ENCODE measurements at places on chromosomes 12 and 14.

DNA sequence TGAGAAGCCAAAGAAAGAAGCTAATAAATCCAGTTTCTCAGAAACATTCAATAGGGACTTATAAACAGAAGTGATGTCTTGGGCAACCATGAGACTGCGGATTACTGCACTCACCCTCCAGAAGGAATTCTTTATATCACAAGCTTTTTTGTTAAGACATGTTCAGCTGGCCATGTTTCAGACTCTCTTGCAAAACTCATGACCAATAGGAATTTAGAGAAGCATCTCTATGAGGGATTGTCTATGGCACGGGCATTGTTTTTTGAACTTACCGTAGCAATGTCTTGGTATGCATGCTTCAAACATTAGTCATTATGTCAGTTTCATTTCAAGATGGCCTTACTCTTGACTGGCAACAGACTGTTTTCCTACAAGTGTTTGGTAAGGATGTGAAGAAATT is 15.5 kb upstream of the ZNF268 start:
- no peak for DNase-seq

- DNase-seq, result no peak
Measured at GRCh38 chr14:78319887-78320635, 149.9 kb downstream of the NRXN3 start.

DNA sequence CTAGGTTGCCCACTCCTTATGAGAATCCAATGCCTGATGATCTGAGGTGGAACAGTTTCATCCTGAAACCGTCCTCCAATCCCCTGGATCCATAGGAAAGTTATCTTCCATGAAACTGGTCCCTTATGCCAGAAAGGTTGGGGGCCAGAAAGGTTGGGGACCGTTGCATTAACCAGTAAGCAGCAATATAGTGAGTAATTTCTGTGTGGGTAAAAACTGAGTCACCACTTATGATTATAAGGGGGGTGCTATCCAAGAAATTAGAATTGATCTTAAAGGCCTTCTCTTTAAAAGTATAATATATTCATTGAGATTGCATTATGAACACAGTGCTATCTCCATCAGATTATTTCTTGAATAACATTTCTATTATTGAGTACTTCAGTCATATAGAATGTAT is 97.2 kb downstream of the PCNX1 start:
- no peak for DNase-seq

DNA sequence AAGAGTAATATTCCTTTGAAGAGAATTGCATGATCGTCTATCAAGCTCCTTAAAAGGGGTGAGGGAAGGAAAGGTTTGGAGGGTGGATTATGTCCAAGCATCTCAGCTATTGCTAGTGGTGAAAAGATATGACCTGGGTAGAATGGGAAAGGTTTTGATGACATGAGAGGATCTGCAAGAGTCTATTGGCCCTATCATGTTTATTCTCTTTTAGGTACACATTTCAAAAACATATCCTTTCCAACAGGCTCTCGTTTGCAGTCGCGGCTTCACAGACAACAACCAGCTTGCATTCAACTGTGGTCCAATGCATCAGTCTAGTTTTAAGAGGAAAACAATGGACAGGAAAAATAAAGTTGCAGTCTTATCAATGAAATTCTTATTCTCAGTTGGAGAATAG is 17.1 kb downstream of the FOXG1 start:
- DNase-seq, result no peak

GRCh38 chr12:108757856-108758255 is 26.5 kb upstream of the CORO1C start:
- DNase-seq, result no peak

DNA sequence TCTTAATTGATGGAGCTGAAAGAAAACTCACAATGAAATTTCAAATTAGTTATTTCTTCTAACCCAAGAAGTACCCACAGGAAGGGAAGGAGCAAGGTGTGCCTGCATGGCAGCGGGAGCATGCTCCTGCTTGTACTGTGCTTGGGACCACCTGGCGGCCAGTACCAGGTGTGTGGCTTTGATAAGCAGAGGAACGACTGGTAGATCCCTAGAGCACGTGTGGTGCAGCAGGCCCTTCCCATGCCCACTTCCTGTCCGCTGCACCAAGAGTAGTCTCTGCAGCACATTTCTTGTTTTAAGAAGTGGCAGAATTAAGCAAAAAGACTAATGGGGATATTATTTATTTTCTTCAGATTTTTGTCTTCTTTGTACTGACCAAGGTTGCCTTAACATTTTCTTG is 122.3 kb upstream of the ATF1 start:
- DNase-seq, result no peak
